ENCODE measurements at places on chromosomes 16 and 17. TPM values are rescaled to one million over a fixed set of nuclear protein-coding genes. Genes with fewer than 3 reads are reported as not detected.

MARVELD3 gene
- 7.3 TPM for total RNA-seq

- peak; percentile 88 for DNase-seq
These were observed at the start of gene SEZ6L2 for GRCh38 chr16:29899516-29900101. TSS of gene SEZ6L2 (minus strand) at chr16:29899550. CDS start at chr16:29899019, 531 bp downstream.

TGFB1I1 gene
- total RNA-seq, result 45.4 TPM

GFAP gene
- total RNA-seq, result 0.83 TPM

DNA sequence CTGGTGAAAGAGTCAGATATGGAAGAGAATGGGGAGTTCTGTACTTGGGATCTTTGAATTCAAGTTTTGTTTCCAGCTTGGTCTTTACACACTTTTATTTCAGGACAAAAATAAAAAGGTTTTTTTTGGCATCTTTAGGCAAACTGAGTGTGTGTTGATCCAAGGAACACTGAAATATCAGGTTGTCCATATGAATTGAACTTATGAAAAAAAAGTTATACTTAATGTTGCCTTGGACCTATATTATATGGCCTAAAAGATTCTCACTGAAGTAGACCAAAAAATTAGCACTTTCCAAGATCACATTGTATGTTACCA lies 14.9 kb downstream of the KPNB1 start:
- no peak for DNase-seq

DNA sequence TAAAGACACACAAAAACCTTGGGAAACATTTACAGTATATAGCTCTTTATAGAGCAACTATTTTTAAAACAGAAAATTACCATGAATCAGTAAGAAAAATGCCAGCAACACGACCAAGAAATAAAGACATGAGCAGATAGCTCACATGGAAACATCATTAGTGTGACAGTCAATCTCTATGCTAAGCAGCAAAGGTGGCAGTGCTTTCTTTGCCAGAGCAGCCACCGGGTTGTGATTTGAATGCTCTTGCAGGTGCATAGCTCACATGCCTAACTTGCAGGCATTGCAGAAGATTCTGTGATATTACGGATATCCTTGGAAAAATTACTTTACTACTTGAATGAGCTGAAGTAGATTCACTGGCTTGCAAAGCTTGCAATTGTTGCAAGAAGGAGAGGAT lies 652.9 kb upstream of the C16orf82 start:
- DNase-seq, result no peak

DNA sequence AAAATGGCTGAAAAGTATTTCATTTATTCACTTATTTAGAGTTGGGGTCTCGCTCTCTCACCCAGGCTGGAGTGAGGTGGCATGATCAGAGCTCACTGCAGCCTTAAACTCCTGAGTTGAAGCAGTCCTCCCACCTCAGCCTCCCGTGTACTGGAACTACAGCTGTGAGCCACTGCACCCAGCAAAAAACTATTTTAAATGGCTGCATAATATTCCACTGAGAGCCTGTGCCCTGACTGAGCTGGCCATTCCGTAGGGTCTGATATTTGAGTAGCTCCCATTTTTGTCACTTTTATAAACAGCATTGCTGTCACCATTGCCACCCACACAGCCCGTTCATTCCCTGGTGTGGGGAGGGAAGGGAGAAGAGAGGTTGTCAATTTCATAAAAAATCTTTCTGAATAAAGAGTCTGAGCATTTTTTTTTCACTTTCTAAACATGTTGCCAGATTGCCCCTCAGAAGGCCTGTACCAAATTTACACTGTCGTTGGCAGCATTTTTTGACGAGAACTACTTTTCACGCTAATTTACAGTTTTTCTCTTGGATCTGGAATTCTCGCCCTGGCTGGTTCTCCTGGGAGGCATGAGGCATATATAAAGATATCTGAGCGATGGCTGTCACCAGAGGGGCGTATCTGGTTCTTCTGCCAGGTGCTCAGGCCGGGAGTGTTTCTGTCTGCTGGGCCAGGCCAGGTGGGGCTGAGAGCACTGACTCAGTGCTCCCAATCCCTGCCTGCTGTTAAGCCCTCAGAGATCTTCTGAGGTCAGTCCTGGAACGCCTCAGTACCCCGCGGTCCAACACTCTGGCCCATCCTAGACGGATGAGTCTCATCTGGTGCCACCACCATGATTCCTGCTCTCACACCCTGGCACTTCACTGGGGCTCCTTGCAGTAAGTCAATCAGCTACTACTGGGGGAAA lies 7.2 kb upstream of the KIFC3 start:
- no peak for DNase-seq

SRCIN1 gene
- 0.17 TPM for total RNA-seq

C17orf50 gene
- not detected for total RNA-seq

DNA sequence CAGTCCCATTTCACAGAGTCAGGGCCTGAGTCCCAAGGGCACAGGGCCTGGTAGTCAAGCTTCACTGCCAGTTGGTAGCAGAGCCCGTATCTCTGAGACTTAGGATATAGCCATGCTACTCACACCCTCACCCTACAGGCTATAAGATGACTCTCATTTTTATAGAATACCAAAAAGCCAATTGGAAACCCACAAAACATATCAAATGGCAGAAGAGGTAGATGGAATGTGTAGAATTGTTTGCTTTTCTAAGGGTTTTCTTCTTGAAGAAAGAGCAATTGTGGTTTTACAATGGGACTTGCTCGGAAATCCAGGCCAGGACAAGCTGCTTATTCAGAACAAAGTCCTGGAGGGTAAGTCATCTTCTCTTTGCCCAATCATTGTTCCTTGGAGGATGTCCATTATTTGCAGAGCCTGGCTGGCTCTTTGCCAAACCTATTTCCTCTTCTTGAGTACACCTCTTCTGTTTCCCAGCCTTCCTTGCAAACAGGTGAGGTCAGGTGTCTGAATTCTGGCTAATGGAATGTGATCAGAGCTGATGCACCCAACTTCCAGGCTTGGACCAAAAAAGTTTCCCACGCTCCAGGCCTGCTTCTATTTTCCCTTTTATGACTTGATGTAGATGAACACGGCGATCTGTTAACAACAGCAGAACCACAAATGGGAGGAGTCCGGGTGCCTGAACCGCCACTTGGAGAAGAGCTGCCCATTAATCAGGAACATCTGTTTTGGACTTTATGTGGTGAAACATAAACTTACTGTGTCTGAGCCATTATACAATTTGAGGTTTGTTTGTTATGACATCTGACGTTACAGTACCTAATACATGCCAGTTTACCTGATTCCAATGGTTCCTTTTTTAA lies 16.9 kb upstream of the CCL22 start:
- DNase-seq, result peak; percentile 100

- DNase-seq, result peak; percentile 70
These were observed at the start of gene ZFHX3 for GRCh38 chr16:73047536-73048291. TSS of gene ZFHX3 (minus strand) at chr16:73048128. CDS start at chr16:72960145, 87,983 bp downstream.

GRCh38 chr17:11388054-11388453 lies 147.0 kb downstream of the SHISA6 start:
- DNase-seq, result no peak

DNA sequence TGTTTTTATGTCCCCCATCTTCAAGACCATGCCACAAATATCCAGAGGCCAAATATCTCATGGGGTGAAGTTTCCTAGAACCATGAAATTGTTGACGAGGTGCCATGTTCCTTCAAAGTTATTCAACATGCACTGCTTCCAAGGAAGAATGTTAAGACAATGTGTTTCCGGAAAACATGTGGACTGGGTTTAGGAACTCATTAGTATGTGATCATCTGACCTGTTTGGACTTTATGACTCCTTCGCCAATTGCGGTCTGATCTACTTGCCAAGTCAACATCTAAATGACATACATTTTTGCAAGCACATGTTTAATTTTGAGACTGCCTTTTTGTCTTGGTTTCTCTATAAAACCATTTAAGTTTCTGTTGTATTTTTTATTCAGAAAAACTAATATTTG lies 234.8 kb downstream of the MAF start:
- DNase-seq, result no peak

DNA sequence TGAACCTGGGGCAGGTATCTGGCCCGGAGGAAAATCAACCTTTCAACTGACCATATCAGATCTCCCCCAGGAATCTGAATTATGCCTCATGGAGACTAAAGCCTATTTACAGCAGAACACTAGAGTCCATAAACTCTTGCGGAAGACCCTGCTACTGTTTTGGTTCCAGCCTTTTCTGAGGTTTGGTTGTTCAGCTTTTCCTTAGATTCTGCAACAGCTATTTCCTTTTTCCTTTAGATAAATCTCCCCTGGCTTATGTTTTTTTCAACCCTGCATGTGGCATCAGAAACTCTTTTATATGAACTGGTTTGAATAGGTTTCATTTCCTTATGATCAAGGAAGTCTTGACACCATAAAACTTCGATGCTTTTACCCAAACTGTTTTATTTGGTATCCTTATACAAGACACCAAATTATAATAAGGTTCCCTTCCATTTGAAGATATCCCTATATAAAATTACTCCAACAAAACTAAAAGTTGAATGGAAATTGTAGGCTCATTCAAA lies 13.1 kb downstream of the SPOP start:
- DNase-seq, result no peak

CCL16 gene
- not detected for total RNA-seq

DNA sequence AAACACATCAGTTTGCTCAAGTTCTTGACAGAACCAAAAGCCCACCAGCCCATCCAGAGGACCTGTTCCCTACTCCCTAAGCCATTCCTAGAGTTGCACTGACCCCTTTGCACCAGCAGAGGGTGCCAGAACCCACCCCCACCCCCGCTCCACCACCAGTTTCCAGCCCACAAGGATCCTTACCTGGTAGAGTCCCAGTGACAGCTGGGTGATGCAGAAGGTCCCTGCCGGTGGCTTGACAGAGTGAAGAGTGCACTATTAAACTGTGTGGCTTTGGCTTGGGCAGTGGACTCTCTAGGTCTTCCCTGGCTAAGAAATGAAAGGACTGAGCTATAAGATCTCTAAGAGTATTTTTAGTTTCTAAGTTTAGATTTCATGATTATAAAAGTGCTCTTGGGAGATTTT lies 73.3 kb upstream of the MTMR4 start:
- DNase-seq, result peak; percentile 32

GRCh38 chr16:30953511-30954124 lies 3.9 kb upstream of the SETD1A start:
- DNase-seq, result peak; percentile 24

DNA sequence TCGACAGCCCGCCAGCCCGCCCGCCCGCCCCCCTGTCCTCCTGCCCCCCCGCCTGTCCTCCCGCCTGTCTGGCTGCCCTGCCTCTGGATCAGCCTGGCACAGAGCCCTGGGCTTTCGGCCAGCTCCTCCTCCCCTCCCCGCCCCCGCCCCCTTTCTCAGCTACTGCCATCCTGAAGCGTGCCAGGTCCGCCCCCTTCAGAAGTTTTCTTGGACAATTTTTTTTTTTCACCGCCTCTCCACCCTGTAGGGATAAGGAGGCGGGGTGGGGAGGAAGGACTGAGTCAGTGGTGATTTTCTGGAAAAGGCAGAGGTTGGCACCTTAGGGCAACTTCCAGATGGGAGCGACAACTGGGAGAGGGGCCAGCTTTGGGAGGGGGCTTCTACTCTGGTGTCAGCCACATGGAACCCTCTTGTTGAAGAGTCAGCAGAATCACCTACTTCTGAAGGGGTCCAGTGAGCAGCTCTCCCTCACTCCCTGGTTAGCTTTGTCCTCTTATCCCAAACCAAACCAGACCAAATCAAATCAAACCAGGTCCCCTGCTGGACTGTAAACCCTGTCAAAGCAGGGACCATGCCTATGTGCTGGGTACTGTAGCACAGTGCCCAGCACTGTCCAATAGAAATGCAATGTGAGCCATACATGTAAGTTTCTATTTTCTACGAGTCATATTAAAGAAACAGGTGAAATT lies 19.7 kb downstream of the IGF2BP1 start:
- DNase-seq, result peak; percentile 55

DNA sequence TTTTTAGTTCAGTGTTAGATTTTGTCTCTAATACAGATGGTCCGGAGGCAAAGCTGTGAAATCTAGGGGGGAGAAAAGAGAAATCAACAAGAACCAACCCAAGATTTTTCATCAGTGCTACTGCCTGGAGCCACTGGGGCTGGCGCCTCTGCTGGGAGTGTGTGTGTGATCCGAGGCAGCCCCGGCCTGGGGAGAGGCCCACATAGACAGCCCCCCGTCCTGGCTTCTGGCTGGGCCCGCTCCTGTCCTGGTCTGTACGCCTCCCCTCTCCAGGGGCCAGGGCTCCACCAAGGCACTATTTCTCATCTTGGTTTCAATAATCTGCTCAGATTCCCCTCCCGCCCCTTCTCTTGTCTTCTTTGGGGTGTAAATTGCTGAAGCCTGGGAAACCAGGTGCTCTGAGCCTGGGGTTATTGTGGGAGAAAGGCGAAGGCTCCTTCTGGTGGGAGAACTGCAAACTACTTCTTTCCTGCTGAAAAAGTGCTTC lies 7.8 kb downstream of the BAHCC1 start:
- DNase-seq, result no peak

- DNase-seq, result peak; percentile 98
These were observed at the start of gene TMEM208 for GRCh38 chr16:67226804-67227566. TSS of gene TMEM208 (plus strand) at chr16:67227130. CDS start at chr16:67227219, 89 bp downstream.
